ENCODE measurements at places on chromosomes 11 and 22.

- DNase-seq: no peak
These were observed 213.2 kb downstream of the LUZP2 start for GRCh38 chr11:24709928-24710565.

GRCh38 chr11:30281476-30282288 lies 41.2 kb upstream of the ARL14EP start:
- DNase-seq: no peak

- no peak for DNase-seq
These were observed 549.3 kb downstream of the OPCML start for GRCh38 chr11:132982772-132983640.

- DNase-seq: no peak
These were observed 82.8 kb downstream of the FLI1 start for GRCh38 chr11:128776424-128777284.

DNA sequence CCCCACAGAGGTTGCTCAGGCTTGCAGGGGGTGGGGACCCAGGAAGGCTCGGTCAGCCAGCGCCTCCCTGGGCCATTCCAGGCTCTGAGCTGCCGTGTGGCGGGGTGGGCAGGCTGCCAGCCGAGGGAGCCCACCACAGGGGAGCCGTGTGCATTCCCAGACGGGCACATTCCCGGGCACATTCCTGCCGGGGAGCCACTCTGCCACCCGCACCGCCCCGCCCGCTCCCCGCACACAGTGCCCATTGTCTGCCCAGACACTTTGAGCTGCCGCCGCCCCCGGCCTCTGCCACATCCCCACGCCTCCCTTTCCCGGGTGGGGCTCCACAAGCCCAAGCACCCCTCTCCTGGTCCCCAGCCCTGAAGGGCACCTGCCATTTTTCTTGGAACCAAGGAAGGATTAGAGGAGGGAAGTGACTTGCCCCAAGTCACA lies 27.4 kb downstream of the RPL3 start:
- no peak for DNase-seq

DNA sequence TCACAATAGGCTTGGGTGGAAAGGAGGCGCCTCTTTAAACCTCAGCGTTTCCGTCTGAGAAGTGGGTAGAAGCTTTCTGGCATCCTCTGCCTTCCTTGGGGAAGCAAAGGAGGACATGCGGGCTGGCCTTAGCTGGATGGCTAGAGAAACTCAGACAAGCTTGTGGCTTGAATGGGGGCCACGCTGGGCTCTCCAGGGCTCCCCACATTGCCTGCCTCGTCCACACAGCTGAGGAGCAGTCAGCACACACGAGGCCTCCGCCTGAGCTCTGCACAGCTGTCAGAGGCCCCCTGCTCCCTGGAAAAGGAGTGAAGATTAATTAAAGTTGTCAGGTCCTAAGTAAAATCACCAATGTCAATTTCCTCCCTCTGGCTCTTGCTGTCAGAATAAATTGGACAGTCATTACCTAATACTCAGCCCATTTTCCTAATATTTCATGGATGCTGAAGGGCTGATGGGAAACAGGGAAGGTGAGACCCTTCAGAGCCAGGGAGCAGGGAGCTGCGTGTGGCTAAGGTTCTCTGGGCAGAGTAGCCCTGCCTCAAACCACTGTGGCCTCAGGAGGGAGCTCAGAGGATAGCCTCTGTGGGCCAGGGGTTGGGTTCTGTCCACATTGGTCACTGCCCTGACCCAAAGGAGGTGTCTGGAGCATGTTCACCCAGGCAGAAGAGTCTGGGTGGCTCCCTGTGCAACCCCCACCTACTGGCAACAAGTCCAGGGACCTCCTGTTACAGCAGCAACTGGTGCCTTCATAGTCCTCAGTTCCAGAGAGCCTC lies 118.3 kb upstream of the CD82 start:
- DNase-seq: no peak

DNA sequence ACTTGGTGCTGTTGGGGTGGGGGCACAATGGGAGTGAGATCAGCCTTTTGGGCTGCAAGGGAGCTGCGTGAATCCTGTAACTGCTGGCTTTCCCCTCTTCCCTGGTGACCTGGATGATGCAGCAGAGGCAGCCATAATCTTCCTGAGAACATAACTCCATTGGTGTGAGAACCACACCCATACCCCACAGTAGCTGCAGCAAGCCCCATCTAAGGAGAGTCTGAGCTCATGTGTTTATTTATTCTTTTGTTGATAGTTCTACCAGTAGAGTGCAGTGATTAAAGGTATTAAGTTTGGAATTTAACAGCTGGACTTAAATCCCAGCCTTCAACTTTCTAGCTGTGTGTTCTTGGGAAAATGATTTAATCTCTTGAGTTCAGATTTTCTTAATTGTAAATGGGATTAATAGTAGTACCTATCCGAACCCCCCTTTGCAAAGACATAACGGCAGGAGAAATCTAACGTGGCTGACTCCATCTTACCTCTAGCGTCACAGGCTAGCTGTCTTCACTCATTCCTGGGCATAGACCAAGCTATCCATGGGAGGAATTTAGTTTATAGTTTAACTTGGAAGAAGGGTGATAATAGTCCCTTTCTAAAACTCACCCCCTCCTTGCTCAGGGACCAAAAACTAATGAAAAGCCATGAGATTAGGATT lies 385.0 kb upstream of the DDI1 start:
- DNase-seq: no peak

DNA sequence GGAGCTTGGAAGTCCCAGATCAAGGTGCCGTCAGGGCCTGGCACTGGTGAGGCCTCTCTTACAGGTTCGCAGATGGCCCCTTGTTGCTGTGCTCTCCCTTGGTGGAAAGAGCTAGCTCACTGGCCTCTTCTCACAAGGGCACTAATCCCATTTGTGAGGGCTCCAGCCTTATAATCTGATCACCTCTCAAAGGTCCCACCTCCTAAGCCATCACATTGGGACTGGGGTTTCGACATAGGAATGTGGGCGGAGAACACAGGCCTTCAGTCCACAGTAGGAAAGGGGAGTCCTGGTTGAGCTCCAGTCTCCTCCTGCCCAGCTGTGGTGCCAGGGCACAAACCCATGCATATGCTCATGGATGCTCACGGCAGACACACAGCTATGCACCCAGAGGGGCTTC lies 14.0 kb upstream of the LRRC32 start:
- DNase-seq: no peak

- no peak for DNase-seq
These were observed 515.6 kb upstream of the CCDC90B start for GRCh38 chr11:83801799-83802198.

- no peak for DNase-seq
These were observed at the start of gene C11orf86 for GRCh38 chr11:66974724-66975404. TSS of gene C11orf86 (plus strand) at chr11:66975304. CDS start at chr11:66975363, 59 bp downstream.

- no peak for DNase-seq
These were observed 156.1 kb downstream of the IGLL1 start for GRCh38 chr22:23424031-23424430.

- no peak for DNase-seq
These were observed 91.2 kb downstream of the RPS6KA4 start for GRCh38 chr11:64450168-64450560.

GRCh38 chr11:36890121-36890679 lies 292.2 kb upstream of the RAG2 start:
- no peak for DNase-seq

DNA sequence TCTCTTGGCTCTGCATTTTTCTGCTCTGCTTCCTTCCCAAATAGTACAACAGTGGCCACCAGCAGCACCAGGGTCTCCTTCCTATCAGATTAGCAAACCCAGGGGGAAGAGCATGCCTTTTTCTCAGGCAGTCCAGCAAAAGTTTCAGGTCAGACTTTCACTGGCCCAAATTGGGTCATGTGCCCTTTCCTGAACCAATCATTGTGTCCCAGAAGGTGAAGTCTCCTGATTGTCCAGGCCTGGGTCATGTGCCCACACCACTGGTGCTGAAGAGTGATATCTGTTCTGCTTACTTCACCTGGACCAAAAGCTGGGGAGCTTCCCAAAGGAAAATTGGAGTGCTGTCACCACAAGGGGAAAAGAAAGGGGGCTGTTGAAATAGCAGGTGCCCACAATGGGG lies 64.1 kb upstream of the ALX4 start:
- no peak for DNase-seq

DNA sequence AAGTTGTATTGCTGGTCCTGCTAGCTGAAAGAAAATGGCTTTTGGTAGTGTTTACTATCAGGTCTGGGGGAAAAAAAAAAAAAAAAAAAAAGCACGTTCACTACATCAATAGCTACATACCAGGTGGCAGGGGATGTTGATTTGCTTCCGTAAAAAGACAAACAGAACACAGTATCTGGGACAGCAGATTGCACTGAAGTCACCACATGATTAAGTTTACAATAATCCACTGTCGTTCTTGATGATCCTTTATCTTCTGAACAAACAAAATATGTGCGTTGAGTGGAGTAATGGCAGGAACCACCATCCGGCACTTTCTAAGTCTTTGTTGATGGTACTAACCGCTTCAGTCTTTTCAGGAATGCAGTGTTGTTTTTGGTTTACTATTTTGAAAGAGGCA lies 48.7 kb downstream of the DDX6 start:
- DNase-seq: no peak

DNA sequence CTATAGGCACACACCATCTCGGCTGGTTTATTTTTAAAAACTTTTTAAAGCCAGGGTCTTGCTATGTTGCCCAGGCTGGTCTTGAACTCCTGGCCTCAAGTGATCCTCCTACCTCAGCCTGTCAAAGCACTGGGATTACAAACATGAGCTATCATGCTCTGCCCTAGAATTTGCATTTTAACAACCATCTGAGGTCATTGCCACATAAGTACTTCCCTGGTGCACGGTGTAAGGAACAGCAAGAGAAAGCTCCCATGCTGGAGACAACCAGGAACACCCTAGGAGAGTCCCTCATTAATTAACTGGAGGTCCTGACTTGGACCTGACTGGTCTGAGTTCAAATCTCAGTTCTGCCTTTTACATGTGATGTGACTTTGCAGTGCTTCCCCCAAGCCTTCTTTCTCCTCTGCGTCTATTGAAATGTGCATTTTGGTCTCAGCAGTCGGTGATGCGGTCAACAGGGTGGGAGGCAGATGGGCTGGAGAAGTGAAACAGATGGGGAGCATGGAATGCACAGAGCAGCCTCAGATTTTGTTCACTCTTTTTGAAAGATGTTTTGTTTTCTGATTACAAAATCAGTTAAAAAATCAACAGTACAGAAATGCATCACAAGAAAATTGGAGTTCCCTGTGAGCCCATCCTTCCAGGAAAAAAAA lies 146.5 kb downstream of the MYO18B start:
- DNase-seq: no peak

GRCh38 chr22:23682077-23682476 lies 8.7 kb upstream of the RGL4 start:
- no peak for DNase-seq

DNA sequence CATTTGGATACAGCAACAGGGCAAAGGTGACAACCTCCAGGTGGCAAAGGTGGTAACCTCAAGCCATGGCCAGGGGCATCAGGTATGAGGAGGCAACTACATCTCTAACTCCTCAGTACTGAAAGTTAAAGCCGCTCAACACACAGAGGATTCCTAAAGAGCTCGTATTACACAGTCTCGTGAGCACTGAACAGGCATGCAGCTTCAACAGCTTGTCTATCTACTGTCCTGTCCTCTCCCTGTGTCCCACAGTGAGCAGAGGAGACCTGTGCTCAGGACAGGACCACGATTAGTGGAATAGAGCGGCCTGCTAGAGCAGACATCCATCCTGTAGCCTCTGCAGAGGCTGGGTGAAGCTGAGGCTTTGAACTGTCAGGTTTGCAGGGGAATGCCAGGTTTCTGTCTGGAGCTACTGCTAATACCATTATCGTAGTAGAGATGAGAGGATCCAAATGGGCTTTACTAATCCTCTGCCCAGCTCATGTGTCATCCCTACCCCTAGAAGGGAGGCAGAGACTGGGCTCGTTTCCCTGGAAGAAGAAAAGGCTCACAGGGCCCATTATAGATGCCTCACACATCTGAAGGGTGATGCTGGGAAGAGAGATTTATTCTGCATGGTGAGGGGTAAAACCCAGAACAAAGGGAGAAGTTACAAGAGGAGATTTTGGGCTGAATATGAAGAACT lies 415.2 kb downstream of the LARGE1 start:
- no peak for DNase-seq

- no peak for DNase-seq
These were observed 23.1 kb downstream of the CBL start for GRCh38 chr11:119229288-119229672.

- no peak for DNase-seq
These were observed 151.6 kb upstream of the MTMR2 start for GRCh38 chr11:96075532-96075959.

DNA sequence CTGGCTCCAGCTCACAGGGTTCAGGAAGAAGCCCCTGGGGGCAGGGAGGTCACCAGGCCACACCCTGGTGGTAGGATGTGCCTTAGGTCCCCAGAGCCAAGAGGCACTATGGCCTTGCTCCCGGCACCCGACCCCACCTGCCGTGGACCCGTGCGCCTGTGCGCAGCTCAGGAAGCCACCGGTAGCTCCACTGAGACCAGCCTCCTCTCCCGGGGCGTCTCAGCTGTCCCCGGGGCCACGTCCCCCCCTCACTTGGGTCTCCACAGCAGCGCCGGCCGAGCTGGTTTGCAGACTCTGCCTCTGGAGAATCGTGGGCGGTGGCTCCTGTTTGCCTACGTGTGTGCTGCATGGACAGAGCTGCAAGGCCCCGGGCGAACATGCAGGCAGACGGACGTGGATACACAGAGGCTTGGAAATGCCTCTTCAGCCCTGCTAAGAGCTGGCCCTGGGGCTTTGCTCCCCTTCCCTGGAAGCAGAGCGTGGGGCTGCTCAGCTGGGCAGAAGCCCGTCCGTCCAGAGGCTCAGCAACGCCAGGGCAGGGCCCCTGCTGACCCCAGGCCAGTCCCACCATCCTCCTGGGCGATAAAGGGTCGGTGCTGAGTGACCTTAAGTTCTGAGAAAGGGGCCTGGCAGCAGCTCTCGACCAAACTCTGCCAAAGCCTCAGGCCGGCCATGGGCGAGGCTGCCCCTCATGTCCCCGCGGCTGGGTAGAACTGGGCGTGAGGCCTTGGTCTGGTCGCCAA lies 15.3 kb upstream of the MUC5B start:
- no peak for DNase-seq

GRCh38 chr11:132332521-132332920 lies 962.1 kb downstream of the NTM start:
- no peak for DNase-seq

DNA sequence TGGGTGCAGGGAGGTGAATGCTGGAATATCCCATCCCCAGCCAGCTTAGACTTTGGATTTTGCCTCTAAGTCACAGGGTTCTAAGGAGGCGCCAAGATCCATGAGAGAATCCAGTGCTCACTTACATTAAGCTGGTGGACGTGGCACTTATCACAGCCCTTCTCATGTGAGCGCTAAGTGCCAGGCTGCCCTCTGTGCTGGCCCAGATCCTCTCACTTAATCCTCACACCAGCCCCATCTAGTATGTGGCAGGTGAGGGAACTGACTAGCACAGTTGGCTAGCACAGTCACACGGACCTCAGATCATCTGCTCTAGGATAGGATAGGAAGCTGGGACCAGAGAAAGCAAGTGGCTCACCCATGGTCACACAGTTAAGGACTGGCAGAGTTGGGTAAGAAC lies 3.6 kb downstream of the HMOX1 start:
- DNase-seq: no peak

- no peak for DNase-seq
These were observed 150.6 kb downstream of the OPCML start for GRCh38 chr11:133381761-133382130.
